ENCODE measurements at places on chromosomes 11 and 22.

DNA sequence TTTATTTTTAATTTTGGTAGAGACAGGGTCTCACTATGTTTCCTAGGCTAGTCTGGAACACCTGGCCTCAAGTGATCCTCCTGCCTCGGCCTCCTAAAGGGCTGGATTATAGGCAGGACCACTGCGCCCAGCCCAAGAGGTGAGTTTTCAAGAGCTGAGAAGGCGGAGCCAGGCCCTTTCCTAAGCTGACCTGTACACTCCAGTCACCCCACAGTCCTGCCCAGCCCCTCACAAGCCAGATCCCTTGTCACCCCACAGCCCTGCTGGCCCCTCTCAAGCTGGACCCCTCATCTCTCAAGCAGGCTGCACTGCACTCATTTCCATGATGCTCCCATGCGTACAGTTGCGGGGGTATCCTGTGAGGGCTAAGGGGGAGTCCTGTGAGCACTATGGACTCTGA is 2.9 kb downstream of the DENND6B start:
- no peak for DNase-seq

- DNase-seq, result peak; percentile 80
These were observed 11.9 kb upstream of the CSF2RB start for GRCh38 chr22:36901411-36902142.

DNA sequence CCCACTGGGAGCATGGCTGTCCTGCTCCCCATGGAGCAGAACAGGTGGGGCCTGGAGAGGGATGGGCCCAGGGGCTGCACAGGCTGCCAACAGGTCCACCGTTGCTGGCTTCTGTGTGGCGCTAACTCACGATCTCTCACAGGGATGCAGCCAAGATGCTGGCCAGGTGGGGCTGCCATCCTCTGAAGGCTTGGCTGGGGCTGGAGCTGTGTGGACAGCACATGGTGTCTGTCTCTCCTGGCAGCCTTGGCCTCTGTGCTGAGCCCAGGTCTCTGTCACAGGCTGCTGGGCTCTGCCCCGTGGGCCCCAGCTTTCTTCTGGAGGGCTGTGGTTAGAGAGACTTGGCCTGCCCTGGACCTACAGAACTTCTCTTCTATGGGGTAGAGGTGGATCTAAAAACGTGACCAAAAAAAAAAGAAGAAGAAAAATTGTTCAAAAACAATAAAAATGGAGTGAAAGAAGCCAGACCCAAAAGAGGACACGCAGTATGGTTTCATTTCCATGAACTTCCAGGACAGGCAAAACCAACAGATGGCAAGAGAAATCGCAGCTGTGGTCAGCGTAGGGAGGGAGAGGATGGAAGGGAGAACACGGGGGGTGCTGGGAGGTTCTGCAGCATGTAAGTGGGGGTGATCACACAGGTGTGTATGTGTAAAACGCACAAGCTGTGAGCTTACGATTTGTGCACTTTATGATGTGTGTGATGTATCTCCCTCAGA is 12.2 kb downstream of the PARVG start:
- DNase-seq, result no peak

GRCh38 chr11:118790357-118791110 is 430 bp downstream of the DDX6 start:
- DNase-seq, result peak; percentile 55

DNA sequence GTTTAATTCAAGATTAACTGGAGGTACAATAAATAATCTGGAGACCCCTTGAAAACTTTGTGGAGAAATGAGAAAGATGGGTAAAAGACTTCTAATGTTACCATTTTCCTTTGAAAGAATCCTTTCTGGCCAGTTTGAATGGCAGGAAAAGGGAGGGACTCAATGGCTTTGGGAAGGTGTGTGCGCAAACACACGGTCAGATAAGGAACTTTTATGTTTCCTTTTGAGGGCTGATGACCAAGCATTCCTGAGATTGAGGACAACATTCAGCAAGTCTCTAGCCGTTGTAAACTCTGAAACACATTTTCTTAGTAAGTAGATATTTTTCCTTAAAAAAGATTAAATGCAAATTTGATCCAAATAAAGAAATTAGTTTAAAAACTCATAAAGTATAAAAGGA is 909.7 kb upstream of the TENM4 start:
- DNase-seq, result no peak

DNA sequence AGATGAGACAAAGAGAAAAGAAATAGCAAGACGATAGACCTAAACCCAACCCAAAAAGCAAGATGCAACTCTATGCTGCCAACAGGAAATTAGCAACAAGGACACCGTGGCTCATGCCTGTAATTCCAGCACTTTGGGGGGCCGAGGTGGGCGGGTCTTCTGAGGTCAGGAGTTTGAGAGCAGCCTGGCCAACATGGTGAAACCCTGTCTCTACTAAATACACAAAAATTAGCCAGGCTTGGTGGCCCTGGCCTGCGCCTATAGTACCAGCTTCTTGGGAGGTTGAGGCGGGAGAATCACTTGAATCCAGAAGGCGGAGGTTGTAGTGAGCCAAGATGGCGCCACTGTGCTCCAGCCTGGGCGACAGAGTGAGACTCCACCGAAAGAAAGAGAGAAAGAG is 24.3 kb upstream of the IL10RA start:
- DNase-seq, result no peak

- DNase-seq, result no peak
These were observed 16.0 kb downstream of the PPIL2 start for GRCh38 chr22:21681566-21682370.

DNA sequence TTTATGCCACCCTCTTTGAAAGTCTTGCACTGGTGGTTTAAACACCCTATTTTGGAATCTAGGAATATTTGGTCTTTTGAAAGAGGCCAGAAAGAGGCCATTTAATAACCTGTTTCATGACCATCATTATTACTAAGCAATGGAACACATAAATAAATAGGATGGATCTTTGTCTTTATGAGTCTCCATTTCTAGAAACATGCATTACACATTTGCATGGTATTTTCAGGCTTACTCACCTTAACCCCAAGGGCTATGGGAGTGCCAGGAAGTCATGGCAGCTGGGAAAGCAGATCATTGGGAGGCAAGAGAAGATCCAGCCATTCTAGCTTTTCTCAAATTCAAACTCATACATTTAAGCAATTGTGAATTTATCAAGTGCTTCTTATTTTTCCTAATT is 185.8 kb upstream of the POU2AF2 start:
- DNase-seq, result no peak

DNA sequence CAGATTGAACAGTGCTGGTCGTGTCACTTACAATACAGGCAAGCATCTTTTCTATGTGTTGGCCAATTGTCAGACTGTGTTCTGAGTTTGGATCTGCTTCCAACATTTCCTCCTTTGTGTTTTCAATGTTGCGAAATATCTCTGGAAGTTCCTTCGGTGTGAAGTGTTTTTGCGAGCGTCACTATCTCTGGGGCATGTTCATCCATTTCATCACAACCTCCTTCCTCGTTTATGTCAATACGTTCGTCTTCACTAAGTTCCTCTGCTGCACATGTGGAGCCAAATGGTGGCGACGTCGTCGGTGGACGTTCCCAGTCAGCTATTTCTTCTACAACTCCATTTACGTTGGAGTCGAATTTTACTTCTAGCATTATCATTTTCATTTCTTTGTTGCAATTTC is 100.2 kb upstream of the LMO1 start:
- DNase-seq, result no peak

DNA sequence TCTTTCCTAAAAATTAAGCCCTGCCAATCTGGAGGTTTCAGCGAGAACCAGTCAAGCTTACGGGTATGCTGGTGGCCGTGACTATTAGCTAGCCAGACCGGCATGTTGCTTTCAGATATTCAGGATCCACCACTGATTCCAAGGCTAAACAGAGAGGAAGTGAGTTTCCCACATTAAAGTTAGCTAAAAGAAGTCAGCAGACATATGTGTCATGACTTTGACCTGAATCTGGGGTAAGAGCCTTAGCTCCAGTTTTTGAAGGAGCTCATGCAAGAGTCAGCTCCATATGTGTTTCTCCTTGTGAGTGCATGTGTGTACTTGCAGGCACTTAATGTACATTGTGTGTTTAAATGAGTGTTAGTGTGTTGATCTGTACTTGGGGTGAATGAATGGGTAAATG is 1.4 kb downstream of the ZFPL1 start:
- no peak for DNase-seq

- DNase-seq, result no peak
These were observed 49.7 kb downstream of the OTOG start for GRCh38 chr11:17596711-17597110.

GRCh38 chr11:9605742-9606141 is 32.3 kb downstream of the WEE1 start:
- DNase-seq, result no peak

- no peak for DNase-seq
These were observed 42.6 kb downstream of the KCNC1 start for GRCh38 chr11:17777086-17777737.

DNA sequence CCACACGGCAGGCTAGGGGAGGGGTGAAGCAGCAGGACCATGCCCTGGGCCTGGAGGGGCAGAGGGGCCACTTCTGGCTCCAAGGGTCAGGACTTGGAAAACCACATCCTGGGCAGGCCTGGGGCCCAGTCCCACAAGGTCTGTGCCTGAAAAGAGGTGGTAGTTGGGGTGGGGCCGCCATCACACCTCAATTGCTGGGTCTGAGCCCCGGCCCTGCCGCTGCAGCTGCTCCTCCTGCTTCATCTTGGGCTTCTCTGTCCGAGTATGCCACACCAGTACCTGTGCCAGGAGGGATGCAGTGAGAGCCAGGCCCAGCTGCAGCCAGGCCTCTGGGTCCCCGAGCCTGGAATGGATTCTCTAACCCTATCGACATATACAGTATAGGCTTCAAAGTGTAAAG is 2.5 kb downstream of the ROM1 start:
- DNase-seq, result no peak

DNA sequence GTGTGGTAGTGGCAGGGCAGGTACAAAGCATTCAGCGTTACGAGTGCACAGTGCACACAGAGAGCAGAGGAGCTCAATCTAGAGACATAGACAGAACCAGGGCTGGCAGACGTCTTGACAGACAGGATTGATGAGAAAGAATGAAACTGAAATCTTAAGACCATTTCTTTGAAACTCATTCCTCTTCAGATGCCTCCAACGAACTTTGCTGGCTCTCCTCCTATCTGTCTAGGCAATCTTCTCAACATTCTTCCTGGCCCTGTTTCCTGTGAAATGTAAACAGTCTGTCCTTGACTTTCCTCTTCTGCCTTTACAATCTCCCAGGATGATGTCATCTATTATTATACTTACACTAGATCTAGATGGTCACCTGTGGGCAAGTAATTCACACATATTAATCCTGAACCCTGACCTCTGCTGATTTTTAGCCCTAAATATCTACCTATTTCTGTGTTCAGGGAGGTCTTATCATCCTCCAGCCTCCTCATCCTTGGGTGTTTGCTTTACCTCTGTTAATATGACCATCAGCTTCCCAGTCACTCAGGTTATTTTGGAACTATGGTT is 119.5 kb downstream of the ENTHD1 start:
- peak; percentile 57 for DNase-seq

DNA sequence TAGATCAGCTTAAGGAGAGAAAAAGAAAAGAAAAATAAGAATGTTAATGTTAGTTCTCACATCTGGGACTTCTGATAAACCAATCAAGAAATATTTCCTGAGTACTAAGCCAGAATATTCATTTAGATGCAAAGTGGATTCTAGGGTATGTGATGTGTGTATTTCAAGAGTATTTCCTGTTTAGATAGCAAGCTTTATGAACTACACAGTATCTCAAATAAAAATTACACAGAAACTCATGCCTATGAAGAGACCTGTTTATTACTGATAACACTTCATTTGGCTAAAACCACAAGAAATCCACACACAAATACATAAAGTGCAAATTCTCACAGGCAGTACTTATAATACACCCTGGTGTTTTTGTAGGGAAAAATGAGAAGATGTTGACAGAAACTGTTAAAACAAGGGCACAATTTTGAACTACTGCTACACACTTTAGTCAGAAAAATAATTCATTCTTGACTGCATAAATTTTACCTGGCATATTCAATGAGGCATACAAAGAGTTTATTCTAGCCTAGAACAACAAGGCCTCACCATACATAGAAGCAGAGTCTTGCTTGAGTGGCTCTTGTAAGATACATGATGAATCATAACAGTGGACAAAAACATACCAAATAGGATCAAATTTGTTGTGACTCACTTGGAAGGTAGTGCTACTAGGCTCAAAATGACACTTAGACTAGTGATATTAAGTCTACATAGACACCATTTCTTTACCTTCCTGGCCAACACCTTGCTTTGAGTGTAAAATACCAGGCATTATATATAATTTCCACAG is 18.8 kb upstream of the P4HA3 start:
- no peak for DNase-seq

GRCh38 chr11:14750911-14751310 is 107.3 kb downstream of the PDE3B start:
- DNase-seq, result no peak

DNA sequence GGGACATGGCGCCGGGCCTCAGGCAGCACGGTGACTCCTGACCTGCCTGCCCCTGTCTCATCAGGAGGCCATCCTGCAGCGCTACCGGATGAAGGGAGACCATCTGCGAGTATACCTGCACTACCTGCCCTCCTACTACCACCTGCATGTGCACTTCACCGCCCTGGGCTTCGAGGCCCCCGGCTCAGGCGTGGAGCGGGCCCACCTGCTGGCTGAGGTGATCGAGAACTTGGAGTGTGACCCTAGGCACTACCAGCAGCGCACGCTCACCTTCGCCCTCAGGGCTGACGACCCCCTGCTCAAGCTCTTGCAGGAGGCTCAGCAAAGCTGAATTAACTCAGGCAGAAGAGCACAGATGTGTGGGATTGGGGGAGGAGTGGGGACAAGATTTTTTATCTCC is 10.2 kb upstream of the ST3GAL4 start:
- no peak for DNase-seq

DNA sequence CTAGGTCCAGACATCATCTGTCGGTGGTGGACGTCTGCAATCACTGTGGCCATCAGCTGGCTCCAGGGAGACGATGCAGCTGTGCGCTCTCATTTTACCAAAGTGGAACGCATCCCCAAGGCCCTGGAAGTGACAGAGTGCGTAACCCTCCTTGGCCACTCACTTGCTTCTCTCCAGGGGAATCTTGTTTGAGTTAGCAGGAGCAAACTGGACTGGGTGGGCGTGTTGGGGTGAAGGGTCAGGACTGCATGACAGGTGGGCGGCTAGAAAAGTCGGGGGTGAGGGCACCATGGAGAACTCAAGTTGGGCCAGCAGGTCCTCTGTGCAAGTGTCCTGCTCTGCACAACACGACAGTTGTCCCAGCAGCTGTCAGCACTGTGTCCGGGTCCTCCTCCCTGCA is 16.2 kb downstream of the SHISA8 start:
- no peak for DNase-seq

GRCh38 chr11:103659743-103660142 is 376.7 kb upstream of the DDI1 start:
- DNase-seq, result no peak

Measured in GM10248 (cell line).